ENCODE measurements at places on chromosomes 16 and 17.

- DNase-seq = no peak
Measured at GRCh38 chr16:79318143-79318899, 282.2 kb downstream of the MAF start.

GRCh38 chr17:62456016-62456415 is 22.6 kb upstream of the TLK2 start:
- DNase-seq = no peak

- no peak for DNase-seq
Measured at GRCh38 chr17:50181591-50182560, 16.1 kb downstream of the SGCA start.

- DNase-seq = no peak
Measured at GRCh38 chr16:66468321-66468965, 41.3 kb downstream of the BEAN1 start.

GRCh38 chr17:69411766-69412165 is 2.7 kb upstream of the MAP2K6 start:
- no peak for DNase-seq

DNA sequence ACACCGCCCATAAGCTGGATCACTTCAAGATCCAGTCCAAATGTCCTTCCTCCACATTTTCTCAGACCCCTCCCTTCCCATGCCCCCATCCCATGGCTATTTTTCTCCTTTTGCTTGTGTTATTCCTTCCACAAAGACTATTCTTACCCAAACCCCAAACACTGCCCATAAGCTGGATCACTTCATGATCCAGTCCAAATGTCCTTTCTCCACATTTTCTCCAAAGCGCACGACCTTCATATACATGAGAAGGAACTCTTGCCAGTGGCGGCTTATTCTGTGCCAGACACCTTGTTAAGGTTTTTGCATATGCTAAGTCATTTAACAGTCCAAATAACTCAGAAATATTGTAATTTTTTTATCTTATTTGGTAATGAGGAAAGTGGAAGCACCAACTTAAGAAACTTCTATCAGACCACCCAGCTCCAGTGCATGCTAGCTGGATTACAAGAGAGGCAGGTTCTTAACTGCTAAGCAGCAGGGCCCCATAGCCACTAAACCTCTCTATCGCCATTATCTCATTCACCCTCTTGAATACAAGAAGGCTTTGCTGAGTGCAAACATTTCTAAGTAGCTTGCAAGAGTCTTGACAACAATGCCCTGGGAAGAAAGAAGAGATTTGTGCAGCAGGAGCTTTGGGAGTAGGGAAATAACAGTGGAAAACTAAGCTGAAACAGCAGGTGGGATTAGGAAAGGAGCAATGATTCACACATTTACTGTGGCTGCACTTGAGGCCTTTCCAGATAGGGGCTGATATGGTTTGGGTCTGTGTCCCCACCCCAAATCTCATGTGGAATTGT is 428.2 kb upstream of the MAF start:
- no peak for DNase-seq

GRCh38 chr17:6078458-6078871 is 8.3 kb downstream of the WSCD1 start:
- DNase-seq = no peak

DNA sequence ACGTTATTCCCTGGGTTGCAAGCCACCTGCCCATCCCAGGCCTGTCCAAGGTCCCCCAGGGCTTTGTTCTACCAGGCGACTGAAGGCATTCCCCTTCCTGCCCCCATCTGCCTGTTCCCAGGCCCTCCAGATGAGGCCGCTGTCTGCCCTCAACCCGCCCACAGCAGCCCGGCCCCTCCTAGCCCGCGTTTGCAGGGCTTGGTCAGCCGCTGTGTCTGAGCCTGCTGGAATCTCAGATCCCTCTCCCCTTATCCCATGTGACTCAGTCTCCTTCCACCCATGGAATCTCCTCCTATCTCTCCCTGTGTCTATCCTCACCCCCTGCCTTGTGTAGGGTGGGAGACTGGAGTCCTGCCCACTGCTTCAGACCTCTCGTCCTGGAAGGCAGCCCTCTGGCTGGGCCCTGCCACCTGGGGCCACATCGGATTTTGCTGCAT is 186.0 kb upstream of the TNRC6C start:
- peak; percentile 70 for DNase-seq
